Activated naive CD4-positive, alpha-beta T cell treated with Interleukin-2 at 50 U/mL for 16 hours (primary cell): ENCODE measurements at places on chromosomes 12 and 14.

DNA sequence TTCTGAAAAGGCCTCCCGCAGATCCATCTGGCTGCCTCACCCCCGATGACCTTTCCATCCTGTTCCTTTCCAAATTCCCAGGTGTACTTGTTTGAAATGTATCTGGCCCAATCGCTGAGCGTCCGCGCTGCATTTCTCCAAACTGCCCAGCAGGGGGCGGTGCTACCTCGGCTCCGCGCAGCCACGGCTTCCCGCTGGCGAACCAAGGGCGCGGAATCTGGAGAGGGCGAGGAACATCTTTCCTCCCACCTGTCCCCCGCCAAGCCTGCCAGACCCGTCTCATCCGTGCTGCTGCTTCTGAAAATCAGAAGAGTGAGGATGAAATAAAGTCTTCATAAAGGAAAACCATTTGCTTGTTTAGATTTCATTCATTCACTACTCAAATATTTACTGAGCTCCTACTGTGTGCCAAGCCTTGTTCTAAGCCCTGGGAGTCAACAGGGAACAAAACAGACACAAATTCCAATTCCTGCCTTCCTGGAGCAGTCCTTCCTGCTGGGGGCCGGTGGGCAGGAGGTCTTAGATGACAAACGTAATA is 16.8 kb upstream of the MYL2 start:
- DNase-seq: peak; percentile 59

GRCh38 chr12:27104546-27104945 is 22.2 kb upstream of the C12orf71 start:
- DNase-seq: no peak

DNA sequence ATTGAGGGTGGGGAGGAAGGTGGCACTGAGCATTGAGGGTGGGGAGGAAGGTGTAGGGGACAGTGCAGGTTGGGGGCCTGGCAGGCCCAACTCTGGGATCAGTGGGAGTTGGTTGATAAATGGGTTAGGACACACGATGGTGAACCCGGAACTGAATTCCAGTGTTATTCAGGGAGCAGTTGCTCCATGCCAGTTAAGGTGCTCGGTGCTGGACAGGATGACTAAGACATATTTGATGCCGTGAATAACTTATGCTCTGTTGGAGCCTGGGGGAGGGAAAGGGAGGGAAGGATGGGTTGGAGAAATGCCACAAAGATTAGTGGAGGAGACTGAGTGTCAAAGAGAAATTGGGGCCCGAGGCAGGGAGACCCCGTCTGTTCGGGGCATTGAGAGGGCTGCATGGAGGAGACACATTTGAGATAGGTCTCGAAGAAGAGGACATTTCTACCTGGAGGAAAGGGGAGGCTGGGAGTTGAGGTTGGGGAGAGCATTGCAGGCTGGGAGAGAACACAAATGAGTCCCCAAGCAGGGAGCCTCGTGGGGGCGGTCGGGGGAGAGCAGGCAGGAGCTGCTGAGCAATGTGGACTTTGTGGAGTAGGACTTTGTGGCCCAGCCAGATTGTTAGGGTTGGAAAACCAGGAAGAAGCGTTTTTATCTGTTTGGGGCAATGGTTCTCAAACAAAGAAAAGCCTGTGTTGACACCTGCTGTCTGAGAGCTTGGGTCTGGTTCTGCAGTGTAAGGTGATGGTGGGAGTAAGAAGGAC is 65.3 kb downstream of the IQSEC3 start:
- DNase-seq: no peak

DNA sequence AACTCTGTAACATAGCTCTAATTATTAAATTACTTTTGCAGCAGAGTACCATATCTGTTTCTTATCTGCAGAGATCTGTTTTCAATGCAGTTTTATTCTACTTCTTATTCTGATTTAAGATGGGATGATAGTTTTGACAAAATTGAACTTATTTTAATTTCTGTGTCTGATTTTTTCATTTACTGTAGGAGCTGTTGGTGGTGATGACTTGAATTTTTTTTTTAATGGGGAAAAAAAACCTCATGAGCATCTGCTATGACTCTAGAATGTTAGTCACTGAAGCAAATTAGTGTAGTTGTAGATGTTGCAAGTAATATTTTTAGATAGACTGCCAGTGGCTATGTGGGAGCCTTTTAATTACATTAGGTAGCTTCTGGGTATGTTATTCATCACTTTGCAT is 23.4 kb downstream of the DNM1L start:
- DNase-seq: no peak

GRCh38 chr12:74539765-74540526 is 2.3 kb downstream of the ATXN7L3B start:
- DNase-seq: no peak

- DNase-seq: no peak
Measured at GRCh38 chr12:55771736-55772135, 28.8 kb downstream of the GDF11 start.

GRCh38 chr14:61360796-61361525 is 39.6 kb downstream of the PRKCH start:
- DNase-seq: no peak
